ENCODE measurements at places on chromosomes 5 and 9.

DNA sequence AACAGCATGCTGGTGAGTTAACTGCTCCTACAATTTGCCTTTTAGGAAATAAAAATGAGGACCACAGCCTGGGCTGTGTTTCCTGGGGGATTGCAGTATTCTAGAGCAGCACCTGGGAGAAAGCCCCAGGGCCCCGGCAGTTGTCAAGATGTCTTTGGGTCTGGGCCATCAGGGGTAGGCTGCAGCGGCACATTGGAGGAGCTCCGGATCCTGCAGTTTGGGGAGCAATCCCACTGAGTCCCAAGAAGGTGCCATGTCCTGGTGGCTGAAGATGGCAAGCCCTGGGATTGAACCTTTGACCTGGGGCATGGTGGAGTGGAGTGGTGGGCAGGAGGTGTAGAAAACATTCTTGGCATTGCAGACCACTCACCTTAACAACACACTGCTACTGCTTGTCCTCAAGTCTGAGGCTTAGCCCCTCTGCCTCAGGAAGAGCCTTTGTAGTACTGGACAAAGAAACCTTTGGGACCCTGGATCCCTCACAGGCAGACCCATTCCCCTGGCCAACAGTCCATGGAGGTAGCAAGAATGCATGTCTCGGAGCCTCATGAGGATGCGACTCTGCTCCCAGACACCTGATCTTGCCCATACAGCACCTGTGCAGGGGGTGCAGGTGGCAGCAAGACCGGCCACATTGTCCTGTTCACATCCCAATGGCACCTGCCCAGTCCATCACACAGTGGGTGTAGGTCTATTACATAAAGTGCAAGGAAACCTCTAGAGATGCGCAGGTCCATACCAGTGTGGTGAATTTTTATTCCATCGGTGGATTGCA lies 159.1 kb upstream of the IRX2 start:
- no peak for DNase-seq

GRCh38 chr5:116524966-116525365 lies 49.7 kb downstream of the SEMA6A start:
- peak; percentile 19 for DNase-seq

- no peak for DNase-seq
These were observed 2.9 kb downstream of the OR2V1 start for GRCh38 chr5:181127907-181128626.

- no peak for DNase-seq
These were observed 14.1 kb downstream of the HSPB3 start for GRCh38 chr5:54469622-54470021.

- no peak for DNase-seq
These were observed 21.6 kb upstream of the PCDHA1 start for GRCh38 chr5:140764177-140764973.

GRCh38 chr5:78621291-78621738 lies 27.3 kb downstream of the LHFPL2 start:
- no peak for DNase-seq

GRCh38 chr5:87120518-87121303 lies 147.0 kb upstream of the RASA1 start:
- no peak for DNase-seq

DNA sequence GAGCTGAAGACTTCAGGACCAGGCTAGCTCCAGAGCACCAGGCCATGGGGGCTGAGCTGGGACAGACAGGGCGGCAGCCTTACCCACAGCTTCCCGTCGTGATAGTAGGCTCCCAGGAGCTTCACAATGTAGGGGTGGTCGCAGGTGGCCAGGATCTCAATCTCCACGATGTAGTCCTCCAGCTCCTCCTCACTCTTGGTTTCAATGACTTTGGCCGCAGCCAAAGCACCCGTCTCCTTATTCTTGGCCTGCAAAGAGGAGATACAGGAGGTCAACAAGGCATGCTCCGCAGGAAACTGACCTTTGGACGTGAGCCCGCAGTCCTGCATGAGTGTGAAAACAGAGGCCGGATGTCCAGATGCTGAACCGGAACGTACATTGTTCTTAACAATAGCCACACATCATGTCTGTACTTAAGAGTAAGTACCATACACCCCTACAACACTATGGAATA lies 31.5 kb downstream of the STK10 start:
- no peak for DNase-seq

- DNase-seq: no peak
These were observed 166.2 kb downstream of the DEPDC1B start for GRCh38 chr5:60533789-60534188.

DNA sequence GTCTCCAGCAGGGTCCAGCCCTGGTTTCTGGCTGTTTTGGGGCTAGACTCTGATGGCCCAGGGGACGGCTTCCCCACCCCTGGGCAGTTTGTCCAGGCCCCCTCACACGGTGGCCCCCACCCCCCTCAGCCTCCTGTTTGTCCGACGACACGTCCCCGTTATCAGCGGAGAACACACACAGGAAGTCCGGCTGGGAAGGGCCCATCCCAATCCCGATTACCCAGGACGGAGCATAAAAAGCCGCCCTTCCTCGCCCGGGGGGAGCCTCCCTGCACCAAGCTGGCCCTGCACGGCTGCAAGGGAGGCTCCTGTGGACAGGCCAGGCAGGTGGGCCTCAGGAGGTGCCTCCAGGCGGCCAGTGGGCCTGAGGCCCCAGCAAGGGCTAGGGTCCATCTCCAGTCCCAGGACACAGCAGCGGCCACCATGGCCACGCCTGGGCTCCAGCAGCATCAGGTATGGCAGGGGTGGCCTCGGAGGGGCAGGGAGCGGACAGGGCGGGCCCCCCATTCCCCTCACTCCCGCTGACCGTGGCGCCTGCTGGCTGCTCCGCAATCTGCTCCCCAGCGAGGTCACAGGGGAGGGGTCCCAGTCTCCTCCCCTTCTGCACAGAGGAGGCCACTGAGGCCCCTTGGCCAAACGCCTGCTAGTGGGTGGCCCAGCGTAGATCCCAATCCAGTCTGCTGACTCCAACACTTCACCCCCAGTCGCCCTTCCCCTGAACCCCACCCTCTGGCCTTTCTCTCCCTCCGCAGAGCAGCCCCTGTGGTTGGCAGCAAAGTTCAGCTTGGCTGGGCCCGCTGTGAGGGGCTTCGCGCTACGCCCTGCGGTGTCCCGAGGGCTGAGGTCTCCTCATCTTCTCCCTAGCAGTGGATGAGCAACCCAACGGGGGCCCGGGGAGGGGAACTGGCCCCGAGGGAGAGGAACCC lies at the start of gene EGFL7:
Gene EGFL7 (plus strand): TSS at position 261 of the 926 bp plus-strand sequence. CDS start 5,367 bp downstream, outside the sequence.
- no peak for DNase-seq

GRCh38 chr5:66882606-66883227 lies 286.5 kb downstream of the MAST4 start:
- no peak for DNase-seq

DNA sequence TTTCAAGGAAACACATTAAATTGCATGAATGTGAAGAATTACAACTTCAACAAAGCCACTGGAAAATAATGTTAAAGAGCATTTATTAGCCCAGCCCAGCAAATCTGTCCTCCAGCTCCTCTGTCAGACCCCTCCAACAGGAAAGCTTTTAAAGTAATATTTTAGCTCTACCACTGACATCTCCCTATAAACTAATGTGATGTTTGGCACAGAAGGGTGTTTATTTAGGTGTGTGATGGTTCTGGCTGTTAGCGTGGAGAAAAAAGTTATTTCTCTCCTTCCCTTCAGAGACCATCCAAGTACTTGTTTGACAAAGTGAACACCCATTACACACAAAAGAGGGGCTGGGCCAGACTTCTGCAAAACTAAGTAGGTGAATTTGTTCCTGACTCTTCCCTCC lies 111.9 kb upstream of the TARS1 start:
- no peak for DNase-seq

DNA sequence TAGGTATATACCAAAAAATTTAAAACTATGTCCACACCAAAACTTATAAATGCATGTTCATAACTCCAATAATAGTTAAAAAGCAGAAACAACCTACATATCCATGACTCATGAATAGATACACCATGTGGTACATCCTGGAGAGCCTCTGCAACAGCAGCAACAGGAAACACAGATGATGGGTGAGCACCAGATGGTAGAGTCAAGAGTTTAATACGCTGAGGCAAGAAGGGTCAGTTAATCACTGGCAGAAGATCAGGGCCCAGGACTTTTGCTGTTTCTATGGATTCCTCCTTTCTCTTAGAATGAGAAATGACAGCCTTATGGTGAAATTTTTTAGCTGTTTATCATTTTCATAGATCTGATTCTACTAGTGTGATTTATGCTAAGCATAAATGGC lies 351.8 kb upstream of the ADAMTSL1 start:
- DNase-seq: peak; percentile 44

- DNase-seq: no peak
These were observed 3.7 kb upstream of the MOB3B start for GRCh38 chr9:27533311-27533710.

GRCh38 chr5:132752581-132753125 lies 5.4 kb downstream of the CCNI2 start:
- DNase-seq: no peak

DNA sequence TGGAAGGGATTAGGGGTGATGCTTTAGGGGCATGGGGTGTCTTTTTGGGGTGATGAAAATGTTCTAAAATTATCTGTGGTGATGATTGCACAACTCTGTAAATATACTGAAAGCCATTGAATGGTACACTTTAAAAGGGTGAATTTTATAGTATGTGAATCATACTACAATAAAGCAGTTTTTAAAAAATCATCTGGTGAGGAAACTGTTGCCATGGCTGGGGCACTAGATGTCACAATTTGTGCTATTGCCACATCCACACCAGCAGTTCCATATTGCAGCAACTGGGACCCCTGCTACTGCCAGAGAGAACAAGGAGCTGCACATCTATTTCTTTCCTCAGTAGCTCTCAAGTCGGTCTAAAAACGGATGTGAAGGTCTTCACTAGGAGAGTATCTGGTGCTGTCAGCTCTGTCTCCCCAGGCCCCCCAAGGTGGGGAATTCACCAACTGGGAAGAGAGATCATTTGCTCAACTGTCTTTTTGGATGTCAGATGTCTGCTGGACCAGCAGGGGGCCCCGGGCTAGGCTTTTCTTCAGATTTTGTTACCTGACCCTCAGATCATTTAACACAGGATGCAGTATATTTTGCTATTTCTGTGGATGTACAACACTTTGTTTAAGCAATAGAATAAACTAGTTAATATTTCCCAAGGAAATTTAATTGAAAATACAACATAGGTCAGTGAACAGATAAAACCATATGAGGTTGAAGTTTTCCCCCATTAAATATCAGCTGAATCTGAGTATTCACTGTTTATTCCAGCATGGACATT lies 13.2 kb downstream of the CMYA5 start:
- no peak for DNase-seq

- no peak for DNase-seq
These were observed 85.0 kb downstream of the MEGF10 start for GRCh38 chr5:127375544-127376091.

DNA sequence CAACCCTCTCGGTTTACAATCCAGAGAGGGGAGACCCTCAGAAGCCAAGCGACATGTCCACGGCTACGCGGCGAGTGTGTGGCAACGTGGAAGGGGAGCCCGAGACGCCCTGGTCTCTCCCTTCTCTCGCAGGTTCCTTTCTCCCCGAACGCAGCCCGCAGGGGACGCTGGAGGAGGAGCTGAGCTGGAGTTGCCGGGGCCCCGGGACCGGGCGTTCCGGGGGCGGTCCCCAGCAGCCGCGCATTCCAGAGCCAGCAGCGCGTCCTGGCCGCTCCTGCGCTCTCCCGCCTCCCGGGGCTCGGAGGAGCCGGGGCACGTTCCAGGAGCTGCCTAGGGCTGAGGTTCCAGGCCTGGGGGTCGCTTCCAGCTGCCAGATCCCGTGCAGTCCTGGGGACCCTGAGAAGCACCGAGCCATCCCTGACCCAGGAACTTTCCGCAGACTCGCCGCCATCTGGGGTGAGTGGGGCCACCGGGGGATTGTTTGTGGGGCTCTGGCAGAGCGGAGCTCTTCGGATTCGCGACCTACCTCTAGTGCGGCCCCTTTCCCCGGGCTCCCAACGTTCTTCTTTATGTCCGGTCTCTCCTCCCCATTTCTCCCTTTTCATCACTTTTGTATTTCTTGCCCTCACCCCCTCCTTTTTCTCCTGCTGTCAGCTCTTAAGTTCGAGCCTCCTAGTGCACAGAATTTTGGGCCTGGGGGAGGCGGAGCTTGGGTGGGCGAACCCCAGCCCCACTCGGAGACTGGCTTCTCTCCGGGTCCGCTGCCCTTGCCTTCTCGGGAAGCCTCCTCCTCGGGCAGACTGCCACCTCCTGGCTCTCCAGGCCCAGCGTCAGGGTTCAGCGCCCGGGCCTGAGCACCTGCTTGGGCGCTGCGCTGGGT lies at the start of gene SMIM3:
Gene SMIM3 (plus strand): TSS at position 241 of the 880 bp plus-strand sequence. CDS start 16,684 bp downstream, outside the sequence.
- no peak for DNase-seq

GRCh38 chr5:143192191-143192900 lies 211.1 kb downstream of the NR3C1 start:
- DNase-seq: no peak

DNA sequence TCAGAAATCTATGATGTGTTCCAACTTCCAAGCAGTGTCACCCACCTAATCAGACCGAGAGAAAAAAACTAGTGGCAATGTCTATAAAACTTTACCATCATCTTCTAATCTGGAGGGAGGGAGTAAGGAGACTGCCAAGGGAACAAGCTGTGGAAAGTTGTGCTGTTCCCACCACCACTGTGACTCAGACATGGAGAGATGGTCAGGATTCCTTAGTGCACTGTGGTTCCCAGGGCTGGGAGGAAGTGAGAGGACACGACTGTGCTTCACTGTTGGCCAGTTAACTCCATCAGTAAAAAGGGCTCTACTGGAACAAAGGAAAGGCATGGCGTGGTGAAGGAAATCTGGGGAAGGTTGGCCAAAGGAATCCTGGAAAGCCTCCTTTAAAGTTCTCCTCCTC lies 18.8 kb downstream of the TICAM2 start:
- no peak for DNase-seq

DNA sequence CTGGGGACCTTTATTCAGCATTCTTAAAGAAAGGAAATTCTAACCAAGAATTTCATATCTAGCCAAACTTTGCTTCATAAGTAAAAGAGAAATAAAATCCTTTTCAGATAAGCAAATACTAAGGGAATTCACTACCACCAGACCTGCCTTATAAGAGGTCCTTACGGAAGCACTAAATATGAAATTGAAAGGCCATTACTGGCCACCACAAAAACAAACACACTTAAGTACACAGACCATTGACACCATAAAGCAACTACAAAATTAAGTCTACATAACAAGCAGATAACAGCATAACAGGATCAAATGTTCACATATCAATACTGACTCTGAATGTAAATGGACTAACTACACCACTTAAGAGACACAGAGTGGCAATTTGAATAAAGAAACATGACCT lies 361.4 kb upstream of the POU5F2 start:
- no peak for DNase-seq

GRCh38 chr9:19085295-19085694 lies 17.4 kb downstream of the HAUS6 start:
- no peak for DNase-seq

GRCh38 chr5:171419688-171420430 lies 412 bp downstream of the FGF18 start:
- no peak for DNase-seq

GRCh38 chr5:111384220-111384619 lies 128.1 kb downstream of the STARD4 start:
- DNase-seq: no peak

DNA sequence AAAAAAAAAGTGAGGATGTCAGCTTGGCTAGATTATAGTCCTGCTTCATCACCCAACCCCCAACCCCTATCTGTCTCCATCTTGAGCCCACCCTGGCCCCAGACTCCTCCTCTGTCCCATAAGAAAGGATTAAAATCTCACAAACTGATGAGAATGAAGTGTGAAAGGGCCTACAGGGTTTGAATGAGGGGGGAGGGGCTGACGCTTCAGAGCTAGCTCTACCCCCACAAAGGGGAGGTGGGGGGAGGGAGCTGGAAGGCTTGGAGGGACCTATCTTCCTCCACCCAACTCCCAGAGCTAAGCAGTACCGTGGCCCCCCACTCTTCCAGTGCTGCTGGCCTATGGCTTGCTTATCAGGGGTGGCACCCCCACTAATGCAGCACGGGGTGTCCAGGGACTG lies 43.7 kb upstream of the HAND1 start:
- DNase-seq: no peak

Measured in DMS 273 treated with DMSO at 0.1 percent for 48 hours (cell line).